ENCODE measurements at places on chromosomes 4 and X.

DNA sequence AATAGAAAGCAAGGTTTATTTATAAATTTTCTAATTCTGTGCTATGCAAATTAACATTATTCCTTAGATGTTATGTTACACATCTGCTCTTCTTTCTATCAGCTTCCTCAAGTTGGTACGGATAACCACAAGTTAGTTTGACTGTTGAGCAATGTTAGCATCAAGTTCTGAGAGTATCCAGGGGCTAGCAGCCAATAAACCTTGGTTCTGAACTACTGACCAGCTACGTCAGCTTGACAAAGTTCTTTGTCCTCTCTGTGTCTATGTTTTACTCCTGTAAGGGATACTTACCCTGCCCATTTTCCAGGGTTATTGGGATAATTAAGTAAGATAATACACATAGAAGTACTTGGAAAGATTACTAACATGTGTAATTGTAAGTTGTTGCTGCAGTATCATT, 8.1 kb upstream of the TEX13A start:
- no peak for DNase-seq

DNA sequence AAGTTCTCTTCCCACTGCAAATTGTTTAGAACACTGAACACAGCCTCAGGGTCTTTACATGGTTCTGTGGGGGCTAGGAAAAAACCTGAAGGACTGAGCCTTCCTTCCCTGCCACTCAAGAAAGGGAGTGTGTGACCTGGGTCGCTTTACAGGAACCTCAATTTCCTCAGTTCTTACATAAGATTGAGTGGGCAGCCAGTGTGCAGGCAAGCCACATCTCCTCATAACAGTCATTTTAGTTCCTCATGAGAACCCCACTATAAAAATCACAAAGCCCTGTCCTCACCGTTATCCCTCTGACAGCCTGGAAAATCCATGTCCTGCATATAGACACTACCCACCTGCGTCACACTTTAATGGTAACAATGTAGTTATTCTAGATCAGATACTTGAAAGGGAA, 2.1 kb upstream of the ETDC start:
- no peak for DNase-seq

DNA sequence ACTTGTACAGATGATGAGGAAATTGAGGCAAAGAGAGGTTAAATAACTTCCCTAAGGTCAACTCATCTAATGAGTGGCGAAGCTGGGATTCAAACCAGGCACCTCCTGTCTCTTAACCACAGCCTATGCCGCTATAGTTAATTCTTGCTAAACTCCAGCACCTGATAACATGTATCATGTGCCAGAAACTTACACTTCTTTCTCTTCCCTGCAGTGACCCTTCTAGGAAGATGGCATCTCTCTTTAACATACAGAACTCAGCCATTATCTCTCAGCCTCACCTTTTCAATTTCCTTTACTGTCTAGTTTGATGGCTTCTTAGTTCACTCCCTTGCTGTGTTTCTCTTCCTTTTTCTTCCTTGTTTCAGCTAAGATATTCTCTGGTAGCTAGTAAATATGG, 2.5 kb downstream of the VBP1 start:
- no peak for DNase-seq

DNA sequence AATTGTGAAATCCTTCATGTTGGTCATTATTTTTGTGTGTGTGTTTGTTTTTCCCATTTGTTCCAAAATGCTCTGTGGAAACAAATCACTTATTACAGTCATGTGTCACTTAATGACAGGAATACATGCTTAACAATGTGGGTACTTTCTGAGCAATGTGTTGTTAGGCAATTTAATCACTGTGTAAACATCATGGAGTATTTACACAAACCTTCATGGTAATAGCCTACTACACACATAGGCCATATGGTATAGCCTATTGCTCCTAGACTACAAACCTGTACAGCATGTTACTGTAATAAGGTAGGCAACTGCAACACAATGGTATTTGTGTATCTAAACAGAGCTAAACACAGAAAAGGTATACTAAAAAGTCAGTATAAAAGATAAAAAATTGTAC, 388.9 kb upstream of the PPP1R2C start:
- DNase-seq = no peak

DNA sequence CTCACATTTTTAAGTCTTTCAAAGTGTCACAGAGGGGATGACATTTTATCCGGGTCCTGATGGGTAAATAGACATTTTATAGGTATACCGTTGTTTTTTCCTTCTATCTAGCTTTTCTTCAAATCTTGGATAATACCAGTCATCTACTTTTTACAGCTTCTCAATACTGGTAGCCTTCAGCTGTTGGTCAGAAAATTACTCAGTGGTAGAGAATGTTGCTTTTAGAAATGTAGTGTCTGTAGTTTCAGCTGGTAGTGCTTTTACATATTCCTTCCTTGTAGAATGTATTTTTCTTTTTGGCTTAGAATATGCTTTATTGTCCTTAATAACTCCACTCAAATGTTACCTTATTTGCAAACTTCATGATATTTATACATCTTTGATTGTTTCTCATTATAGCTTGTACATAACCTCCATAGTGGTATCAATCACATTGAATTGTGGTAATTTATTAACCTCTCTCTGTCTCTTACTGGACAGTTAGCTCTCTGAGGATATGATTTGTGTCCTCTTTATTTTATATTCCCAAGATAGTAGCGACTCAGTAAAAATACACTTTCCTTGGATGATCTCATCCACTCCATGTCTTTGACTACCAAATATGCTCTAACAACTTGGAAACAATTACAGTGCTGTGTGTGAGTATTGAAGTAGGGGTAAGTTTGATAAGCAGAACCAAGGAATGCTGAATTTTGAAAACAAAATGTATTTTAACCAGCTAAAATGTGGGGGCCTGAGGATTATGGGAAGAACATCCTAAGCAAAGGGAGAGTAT, 53.8 kb downstream of the RAP1GDS1 start:
- no peak for DNase-seq

- DNase-seq = no peak
Observed at GRCh38 chr4:3712936-3713335, 53.2 kb upstream of the ADRA2C start.

DNA sequence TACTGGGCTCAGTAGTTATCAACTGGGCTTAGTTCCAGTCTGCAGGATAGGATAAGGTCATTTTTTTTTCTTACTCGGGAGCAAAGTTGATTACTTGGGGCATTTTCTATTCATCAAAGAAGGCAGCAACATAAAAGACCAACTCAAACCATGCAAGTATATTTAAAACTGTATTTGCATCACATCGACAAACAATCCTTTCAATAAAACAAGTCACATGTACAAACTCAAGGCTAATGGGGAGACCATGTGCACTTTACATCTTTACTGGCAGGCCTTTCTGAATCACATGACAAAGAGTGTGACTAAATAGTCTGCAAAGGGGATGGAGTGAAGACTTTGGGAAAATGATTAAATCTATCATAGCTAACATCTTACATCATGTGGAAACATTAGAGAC, 610.4 kb upstream of the BOD1L1 start:
- no peak for DNase-seq

DNA sequence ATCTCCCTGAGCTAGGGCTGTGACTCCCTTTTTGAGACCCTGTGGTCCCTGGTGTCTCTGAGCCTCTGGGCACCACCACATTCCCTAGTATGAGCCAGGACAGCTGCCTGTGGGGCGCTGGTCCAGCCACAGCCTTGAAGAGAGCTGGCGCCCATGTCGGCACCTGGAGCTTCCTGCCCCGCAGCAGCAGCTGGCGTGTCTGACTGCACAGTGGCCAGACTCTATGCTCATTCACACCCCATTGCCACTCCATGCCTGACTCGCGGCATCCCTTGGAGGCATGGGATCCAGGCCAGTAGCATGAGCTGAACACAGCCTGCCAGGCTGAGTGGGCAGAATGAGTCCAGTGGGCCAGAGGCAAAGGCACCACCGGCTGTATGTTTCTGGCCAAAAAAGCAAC, 8.3 kb upstream of the SPP1 start:
- no peak for DNase-seq

DNA sequence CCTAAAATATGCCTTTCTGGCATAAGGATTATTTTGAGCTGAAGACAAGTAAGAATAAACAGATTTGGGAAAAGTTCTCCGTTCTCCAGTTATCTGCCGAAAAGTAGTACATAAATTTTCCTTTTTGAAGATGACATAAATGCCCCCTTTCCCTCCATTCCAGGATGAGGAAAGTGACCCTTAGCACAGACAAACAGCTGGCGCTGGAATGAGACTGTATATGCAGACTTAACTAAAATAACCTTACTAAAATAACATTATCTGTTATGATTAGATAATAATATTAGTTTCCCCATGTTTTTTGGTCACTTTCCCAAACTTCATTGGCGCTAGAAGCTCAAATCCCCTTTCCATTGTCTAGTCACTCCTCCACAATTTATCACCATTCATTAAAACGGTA, 21.5 kb downstream of the PDGFC start:
- no peak for DNase-seq

- DNase-seq = no peak
Observed at GRCh38 chr4:24211856-24212255, 322.0 kb upstream of the PPARGC1A start.

DNA sequence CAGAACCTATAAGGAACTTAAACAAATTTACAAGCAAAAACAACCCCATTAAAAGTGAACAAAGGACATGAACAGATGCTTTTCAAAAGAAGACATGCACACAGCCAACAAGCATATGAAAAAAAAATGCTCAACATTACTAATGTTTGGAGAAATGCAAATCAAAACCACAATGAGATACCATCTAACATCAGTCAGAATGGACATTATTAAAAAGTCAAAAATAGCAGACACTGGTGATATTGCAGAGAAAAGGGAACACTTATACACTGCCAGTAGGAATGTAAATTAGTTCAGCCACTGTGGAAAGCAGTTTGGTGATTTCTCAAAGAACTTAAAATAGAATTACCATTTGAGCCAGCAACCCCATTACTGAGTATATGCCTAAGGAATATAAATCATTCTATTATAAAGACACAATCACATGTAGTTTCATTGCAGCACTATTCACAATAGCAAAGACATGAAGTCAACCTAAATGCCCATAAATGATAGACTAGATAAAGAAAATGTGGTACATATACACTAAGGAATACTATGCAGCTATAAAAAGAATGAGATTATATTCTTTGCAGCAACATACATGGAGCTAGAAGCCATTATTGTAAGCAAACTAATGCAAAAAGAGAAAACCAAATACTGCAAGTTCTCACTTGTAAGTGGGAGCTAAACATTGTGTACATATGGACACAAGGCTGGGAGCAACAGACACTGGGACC, 1509.4 kb downstream of the TECRL start:
- no peak for DNase-seq

- DNase-seq = no peak
Observed at GRCh38 chr4:138404801-138405200, 162.7 kb upstream of the SLC7A11 start.

DNA sequence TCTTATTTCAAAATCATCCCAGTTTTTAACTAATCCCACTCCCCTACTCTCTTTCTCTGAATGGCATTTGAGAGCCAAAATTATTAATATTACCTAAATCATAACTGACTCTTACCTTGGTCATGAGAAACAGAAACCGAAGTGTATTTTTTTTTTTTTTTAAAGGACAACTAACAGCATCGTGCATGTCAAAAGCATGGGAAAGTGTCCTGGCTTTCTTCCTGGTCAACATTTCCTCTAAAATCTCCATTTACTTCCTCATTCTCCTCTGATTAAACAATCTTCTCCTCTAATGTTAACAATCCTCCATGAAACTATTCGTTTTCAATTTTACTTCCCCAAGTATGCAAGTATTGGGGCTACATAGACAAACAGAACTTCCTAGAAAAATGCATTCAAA, 2.1 kb upstream of the STS start:
- DNase-seq = no peak

GRCh38 chr4:148216866-148217814, 225.1 kb downstream of the NR3C2 start:
- DNase-seq = peak; percentile 60

DNA sequence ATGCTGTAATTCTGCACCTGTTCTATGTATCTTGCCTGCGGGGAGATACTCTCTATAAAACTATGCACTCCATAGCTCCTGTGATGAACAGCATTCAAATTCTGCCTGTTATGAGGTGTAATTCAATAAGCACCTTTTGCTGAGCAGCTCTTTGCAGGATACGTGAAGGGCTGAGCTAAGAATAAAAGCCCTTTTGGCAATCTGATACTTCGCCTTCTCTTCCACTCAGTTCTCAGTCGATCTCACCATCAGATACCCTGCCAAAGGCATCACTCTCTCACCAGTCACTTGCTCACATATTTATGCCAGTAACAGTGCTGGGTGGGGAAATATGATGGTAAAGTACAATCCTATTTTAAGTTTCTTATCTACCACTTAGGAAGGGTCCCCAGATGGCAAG, 67.2 kb downstream of the RPS3A start:
- no peak for DNase-seq

DNA sequence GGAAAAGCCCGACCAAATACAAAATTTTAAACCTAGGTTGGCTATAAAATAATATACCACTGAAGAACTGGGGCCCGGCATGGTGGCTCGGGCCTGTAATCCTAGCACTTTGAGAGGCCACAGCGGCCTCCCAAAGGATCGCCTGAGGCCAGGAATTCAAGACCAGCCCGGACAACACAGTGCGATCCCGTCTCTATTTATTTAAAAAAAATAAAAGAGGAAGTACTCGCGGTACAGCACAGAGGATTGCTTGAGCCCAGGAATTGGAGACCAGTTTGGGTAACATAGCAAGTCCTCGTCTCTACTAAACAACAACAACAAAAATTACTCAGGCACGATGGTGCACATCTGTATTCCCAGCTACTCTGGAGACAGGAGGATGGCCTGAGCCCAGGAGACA, 44.8 kb upstream of the CDKN2AIP start:
- DNase-seq = no peak

DNA sequence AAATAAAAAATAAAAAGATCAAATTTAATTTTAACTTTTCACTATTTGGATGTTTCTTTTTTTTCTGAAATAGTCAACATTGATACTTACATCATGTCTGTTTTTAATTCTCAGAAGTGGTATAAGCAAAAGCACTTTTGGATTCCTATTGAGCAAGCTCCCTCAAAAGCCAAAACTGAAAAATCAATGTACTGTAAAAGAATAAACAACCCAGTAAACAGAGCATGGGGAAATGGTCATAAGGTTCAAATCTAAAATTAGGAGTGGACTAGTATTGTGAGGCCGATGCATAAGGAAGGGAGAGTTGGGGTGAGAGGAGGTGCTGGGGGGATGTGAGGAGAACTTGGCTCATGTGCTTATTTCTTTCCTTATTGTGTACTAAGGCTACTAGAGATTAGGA, 37.9 kb downstream of the NUDT6 start:
- DNase-seq = no peak

- DNase-seq = no peak
Observed at GRCh38 chr4:82215800-82216199, 158.0 kb downstream of the HNRNPD start.

GRCh38 chr4:78669453-78669852, 106.7 kb upstream of the BMP2K start:
- DNase-seq = no peak

GRCh38 chr4:76531597-76531996, 96.6 kb downstream of the SHROOM3 start:
- DNase-seq = no peak

DNA sequence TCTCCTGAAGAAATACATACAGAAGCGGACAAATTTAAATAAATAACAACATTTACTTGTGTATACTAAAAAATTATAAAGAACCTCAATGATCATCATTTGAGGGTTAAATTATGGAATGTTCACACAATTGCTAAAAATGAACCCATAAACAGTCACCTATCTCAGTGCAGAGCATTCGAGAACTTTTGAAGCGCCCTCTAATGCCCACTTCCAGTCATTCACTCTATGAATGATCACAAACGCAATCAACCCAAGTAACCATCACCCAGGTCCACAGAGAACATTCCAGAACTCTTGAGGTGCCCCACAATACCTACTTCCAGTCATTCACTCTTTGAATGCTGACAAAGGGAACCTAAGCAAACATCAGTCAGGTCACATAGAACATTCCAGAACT, 103.5 kb upstream of the PLAC1 start:
- no peak for DNase-seq
